ENCODE measurements at places on chromosomes 11 and 22.

DNA sequence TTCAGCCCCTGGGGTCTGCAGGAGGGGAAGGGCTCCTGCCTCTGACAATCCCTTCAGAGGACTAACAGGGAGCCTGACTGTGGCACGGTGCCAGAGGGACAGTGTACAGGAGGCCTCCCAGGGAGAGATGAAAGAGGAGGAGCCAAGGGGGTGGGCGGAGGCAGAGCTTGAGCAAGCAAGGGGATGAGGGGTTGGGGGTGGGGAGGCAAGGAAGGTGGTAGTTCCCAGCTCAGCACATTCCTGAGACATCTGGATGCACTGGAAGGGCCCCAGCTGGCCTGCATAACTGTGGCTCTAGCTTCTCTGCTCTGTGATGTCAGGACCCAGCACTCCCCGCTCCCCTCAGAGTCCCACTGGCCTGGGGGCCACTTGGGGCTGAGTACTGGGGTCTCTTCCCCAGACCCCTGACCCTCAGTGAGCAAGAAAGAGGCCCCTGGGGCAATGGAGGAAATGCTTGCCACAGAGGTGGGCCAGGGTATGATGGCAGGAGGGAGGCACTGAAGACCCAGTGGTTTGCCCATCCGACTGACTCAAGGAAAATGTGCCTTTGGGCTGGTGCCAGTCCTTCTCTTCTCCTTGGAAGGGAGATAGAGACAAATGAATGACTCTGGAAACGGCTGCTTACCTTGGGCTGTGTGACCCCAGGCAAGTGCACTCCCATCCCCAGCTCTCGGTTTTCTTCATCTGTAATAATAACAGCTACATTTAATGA is 13.3 kb downstream of the CREB3L1 start:
- DNase-seq, result no peak

DNA sequence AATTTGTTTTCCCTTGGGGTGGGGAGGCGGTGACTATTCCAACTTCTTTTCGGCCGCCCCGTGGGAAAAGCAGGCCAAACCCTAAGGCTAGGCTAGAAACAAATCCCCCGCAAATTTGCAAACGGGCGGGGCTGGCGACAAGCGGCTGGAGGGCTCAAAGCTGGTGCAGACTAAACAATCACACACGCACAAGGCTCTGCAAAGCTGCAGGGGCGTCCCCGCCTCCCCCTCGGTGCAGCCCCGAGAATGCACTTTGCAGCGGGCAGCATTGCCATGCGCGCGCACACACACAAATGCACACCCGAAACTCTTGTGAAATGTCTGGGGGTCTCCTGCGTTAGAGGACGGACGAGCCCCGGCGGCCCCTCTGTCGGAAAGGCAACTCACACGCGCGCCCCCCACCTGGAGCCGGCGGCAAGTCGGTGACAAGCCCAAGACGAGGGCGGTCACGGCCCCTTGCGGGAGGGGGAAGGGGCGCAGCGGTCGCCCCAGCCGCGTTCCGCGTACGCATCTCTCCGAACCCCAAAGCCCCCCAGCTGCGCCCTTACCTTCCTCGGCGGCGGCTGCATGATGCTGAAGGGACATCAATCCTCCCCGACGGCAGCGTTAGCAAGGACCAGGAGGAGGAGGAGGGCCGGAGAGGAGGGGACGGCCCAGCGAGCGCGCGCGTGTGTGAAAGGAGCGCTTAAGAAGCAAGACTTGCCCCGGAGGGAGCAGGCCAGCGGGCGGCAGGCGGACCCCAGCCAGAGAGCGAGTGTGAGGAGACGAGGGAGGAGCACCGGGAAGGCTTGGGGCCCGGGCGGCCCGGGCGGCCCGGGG is 600 bp downstream of the FCHSD2 start:
- DNase-seq, result peak; percentile 39

- DNase-seq, result no peak
These were observed 5.8 kb downstream of the PATZ1 start for GRCh38 chr22:31340360-31340759.

- DNase-seq, result peak; percentile 34
These were observed 25.5 kb downstream of the SCGB1A1 start for GRCh38 chr11:62444236-62444833.

- no peak for DNase-seq
These were observed 28.4 kb downstream of the WEE1 start for GRCh38 chr11:9601876-9602199.

DNA sequence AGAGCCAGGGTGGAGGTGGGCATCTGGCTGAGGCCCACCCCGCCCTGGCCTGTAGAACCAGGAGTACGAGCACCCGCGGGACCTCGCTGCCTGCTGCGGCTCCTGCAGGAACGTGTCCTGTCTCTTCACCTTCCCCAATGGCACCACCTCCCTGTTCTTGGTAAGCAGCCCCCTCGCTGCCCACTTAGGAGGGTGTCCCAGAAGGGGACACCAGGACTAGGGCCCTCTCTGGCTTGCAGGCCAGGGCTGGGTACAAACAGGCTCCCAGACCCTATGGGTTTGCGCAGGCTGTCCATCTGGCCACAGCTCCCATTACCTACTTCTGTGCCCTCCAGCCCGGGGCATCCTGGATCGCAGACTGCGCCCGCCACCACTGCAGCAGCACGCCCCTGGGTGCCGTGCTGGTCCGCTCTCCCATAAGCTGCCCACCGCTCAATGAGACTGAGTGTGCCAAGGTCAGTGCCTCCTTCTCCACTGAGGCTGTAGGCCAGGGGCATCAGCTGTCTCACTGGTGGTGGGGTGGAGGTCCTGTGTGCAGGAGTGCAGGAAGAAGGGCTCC is 77.5 kb upstream of the MYOD1 start:
- DNase-seq, result no peak

- no peak for DNase-seq
These were observed 67.4 kb downstream of the BRD1 start for GRCh38 chr22:49760280-49760629.

- DNase-seq, result no peak
These were observed 69.7 kb downstream of the ETS1 start for GRCh38 chr11:128517451-128518230.

DNA sequence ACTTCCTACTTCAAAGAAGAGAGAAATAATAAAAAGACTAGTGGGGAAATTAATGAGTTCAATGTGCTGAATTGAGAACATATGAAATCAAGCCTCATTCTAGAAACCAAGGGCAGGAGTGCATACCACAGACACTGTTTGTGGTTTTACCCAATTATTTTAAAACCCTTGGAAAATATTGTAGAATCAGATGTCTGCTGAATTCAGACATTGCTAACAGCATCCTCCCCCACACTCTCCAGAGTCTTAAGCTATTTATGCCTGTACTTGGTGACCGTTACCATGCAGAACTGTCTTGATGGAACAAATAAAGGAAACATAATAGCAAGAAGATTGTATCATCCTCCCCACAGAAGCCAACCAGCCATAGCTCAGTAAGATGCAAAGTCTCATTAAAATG is 850.1 kb downstream of the NTM start:
- no peak for DNase-seq

DNA sequence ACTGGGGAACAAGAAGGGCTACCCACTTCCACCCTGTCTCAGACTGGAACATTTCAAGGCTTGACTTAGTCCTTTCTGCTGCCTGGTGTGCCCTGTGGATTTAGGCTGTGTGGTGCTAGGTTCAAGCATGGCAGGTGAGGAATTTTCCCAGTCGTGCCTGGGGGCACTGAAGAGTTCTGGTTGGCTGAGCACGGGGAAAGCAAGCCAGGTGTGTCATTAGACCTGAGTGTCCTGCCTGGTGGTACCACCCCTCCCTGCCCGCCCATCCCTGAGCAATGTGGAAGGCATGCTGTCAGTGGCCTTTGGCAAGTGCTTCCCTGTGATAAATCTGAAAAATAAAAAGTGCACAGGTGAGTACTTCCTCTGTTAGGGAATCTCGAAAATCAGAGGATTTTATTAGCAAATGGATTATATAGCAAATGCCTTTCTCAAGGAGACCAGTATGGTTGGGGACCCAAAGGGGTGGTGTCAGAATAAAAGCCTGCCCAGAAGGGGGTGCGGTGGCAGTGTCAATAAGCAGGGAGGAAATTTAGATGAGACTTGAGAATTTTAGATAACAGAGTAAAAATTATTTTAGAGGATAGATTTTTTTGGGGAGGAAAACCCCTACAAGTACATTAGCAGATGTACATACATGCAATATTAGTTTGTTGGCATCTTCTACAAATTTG is 22.8 kb downstream of the TEAD1 start:
- no peak for DNase-seq

DNA sequence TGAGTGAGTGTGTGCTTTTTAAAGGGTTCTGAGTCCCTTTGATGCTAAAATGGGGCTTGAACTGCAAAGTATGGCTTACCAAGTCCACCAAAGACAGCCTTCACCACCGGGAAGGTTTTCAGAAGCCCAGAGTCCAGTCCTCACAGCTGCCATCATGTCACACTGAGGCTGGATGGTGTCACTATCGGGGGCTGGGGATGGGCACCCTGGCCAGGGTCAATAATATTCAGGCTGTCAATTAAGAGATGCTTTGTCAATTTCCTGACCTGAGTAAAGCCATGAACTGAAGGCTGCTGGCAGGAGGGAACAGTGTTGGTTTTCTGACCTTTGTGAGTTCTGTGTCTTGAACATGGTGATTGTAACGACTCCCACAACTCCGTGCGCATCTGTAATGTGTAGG is 373.0 kb upstream of the B3GAT1 start:
- DNase-seq, result no peak

DNA sequence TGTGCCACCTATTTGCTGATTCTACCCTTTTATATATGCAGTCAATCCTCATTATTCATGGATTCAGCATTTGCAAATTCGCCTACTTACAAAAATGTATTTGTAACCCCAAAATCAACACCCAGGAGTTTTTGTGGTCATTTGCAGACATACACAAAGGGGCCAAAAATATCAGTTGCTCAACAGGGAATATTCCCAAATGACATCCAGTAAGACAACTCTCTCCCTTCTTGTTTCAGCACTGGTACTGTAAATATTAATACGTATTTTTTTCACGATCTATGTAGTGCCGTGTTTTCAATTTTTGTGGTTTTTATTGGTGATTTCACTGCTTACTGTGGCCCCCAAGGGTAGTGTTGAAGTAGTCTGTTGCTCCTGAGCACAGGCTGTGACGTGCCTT is 11.8 kb upstream of the CAVIN3 start:
- no peak for DNase-seq

DNA sequence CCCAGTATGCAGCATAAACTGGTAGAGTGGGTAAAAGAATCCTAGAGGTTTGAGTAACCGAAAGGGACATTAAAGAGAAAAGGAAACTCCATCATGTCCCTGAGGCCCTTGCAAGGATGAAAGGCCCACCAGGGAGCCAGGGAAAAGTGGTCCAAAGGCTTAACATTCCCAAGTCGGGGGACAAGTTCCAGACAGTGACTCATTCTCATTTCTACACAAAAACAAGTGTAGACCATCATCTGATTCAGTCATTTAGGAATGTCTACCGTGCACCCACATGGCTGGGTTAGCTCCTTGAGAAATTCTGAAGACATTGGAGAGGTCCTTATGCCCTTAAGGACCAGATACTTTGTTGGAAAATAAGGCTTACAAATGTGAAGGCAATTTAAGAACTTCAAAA is 4.8 kb upstream of the NOX4 start:
- DNase-seq, result no peak
